ENCODE measurements at places on chromosomes 2 and 18. TPM values are rescaled to one million over a fixed set of nuclear protein-coding genes. Genes with fewer than 3 reads are reported as not detected.

Gene SPDYA
- total RNA-seq, result 19.6 TPM

GRCh38 chr18:49490246-49490762, 3.3 kb upstream of the C18orf32 start:
- H3K27me3 ChIP-seq, result no peaks in the 10 kb centered on the region
- H3K4me3 ChIP-seq, result peak overlapping the region; percentile 84
- H3K36me3 ChIP-seq, result peaks cover 40% of the 10 kb centered on the region
- peak overlapping the region; percentile 95 for H3K27ac ChIP-seq

Gene LIMS2
- total RNA-seq, result 10.8 TPM

DNA sequence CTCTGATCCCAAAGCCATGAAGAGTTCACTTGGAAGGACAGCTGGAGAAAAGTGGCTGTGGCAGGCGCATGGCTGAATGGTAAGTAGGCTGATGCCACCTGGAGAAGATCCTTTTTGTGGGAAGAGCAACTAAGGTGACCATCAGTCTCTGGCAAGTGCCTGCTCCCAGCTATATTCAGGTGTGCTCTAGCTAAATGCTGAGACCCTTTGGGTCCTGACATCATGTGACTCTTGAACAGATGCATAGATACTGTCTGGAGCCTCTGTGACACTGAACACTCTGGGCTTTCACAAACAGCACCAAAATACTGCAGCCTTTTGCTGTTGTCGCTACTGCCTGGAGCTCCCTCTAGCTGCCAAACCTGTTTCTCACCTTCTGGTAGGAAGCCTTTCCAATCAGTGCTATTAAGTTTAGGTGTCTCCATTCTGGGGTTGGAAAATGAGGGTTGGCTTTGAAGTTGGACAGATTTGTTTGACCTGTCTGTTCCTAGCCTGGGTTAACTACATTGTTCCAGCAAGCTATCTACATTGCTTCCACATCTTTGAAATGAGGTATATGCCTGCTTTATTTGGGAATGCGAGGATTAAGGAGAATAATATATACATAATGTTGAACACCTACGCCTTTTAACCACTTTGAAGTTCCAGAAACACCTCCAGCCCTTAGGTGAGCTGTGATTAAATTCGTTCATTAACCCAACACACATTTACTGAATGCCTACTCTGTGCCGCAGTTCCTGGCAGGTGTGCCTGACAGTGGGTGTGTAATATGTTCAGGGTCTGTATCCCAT, 3.1 kb downstream of the EGR4 start:
- no peak overlapping the region for H3K27ac ChIP-seq
- H3K27me3 ChIP-seq, result peaks cover 24% of the 10 kb centered on the region
- H3K36me3 ChIP-seq, result no peaks in the 10 kb centered on the region
- no peak overlapping the region for H3K4me3 ChIP-seq
- H3K4me1 ChIP-seq, result peaks cover 35% of the 10 kb centered on the region

- DNase-seq, result no peak
- no peak overlapping the region for H3K27ac ChIP-seq
- no peaks in the 10 kb centered on the region for H3K4me1 ChIP-seq
- H3K27me3 ChIP-seq, result no peaks in the 10 kb centered on the region
Measured at GRCh38 chr2:6446938-6447608, 418.6 kb downstream of the CMPK2 start.

GRCh38 chr18:49011291-49011746, 60.6 kb upstream of the SMAD7 start:
- H3K4me3 ChIP-seq, result no peak overlapping the region
- H3K27ac ChIP-seq, result no peak overlapping the region
- H3K27me3 ChIP-seq, result no peaks in the 10 kb centered on the region
- H3K36me3 ChIP-seq, result no peaks in the 10 kb centered on the region
- no peak for DNase-seq
